ENCODE measurements at places on chromosomes 12 and 14.

- no peak for DNase-seq
Measured at GRCh38 chr12:53754188-53754585, 2.4 kb upstream of the CISTR start.

GRCh38 chr12:94686834-94687628 is 36.7 kb upstream of the TMCC3 start:
- DNase-seq = no peak

- no peak for DNase-seq
Measured at GRCh38 chr14:52878469-52878868, 72.4 kb downstream of the FERMT2 start.

- no peak for DNase-seq
Measured at GRCh38 chr12:56530390-56531055, 8.9 kb downstream of the RBMS2 start.

DNA sequence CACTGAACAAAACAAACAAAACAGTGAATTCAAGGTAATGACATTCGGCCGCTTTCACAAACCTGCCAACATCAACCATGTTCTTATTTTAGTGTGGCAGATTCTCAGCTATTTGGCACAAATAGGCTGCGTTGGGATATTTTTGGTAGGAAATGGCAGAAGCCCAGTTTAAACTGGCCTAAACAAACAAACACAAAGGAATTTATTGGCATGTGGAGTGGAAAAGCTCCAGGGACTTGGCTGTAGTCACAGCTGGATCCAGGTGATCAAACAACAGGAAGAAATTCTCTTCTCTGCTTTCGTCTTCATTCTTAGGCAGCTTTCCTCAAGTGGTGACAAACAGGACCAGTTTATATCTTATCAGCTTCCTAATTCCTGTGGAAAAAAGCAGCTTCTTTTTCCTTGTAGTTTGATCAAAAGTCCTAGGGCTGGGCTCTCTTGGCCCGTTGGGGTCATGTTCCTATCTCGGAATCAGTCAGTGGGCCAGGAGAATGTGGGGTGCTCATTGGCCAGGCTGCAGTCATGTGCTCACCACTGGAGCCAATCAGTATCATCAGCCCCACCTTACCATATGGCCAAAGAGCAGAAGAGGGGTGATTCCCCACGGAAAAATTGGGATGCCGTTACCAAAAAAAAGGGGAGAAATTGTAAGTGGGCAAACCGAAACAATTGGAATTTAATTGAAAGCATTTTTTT is 22.6 kb downstream of the C12orf75 start:
- no peak for DNase-seq

DNA sequence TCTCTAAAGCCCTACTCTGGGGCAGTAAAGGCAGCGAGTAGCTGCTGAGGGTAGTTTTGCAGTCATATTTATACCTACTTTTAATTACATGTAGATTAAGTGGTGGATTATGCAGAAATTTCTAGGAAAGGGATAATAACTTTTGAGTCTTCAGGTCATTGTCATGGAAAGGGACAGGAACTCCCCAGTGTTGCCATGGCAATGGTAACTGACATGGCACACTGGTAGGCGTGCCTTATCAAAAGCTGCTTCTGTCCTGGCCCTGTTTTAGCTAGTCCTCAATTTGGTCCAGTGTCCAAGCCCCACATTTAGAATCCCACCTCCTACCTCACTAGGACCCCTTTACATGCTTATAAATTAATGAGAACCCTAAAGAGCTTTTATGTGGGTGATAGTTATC is 303.1 kb downstream of the VRK1 start:
- no peak for DNase-seq

DNA sequence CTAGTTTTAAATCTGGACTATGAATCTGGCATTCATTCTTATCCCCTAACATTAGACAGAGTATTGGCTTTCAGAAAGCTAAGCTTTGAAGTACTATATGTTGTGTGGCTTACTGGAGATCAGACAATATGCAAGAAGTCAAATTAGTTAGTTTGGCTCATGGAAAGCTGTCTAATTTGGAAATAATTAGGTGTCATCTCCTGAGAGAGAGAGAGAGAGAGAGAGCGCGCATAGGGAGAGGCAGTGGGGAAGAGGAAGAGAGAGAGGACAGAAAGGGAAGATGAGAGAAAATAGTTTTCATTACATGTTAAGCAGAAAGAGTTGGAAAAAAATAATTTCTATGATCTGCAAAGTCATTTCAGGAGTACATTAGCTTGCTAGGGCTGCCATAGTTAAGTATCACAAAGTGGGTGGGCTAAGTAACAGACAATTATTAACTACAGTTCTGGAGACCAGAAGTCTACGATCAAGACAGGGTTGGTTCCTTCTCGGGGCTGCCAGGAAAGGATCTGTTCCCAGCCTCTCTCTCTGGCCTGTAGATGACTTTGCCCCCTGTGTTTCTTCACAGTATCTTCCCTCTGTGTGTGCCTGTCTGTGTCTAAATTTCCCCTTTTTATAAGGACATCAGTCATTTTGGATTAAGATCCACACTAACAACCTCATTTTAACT is 404.2 kb downstream of the RGS6 start:
- no peak for DNase-seq

GRCh38 chr12:13790317-13790716 is 191.1 kb downstream of the GRIN2B start:
- DNase-seq = no peak

- DNase-seq = no peak
Measured at GRCh38 chr12:53244337-53244736, 12.3 kb upstream of the RARG start.

GRCh38 chr14:86788224-86788623 is 1204.8 kb downstream of the GALC start:
- DNase-seq = no peak

DNA sequence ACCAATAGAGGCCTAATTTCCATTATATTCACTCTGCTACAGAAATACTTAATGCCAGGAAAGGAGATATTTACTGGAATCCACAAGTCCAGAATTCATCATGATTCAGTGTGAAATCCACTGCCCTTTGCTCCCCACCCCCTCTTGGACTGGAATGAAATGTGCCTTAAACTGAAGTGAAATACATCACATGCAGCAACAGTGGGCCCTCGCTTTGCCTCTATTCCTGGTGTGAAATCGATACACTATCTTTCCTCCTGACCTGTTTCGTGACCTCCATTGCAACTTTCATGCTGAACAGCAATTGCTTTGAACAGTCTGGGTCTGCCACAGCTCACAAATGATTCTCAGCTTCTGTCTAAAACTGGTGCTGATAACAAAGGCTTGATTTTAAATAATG is 100.6 kb downstream of the NPAS3 start:
- DNase-seq = no peak
